Activated CD4-positive, alpha-beta T cell treated with anti-CD3 and anti-CD28 coated beads for 1 hour (primary cell): ENCODE measurements at places on chromosomes 7 and 10.

GRCh38 chr7:105678811-105679495 is 97.7 kb upstream of the EFCAB10 start:
- no peak for DNase-seq

DNA sequence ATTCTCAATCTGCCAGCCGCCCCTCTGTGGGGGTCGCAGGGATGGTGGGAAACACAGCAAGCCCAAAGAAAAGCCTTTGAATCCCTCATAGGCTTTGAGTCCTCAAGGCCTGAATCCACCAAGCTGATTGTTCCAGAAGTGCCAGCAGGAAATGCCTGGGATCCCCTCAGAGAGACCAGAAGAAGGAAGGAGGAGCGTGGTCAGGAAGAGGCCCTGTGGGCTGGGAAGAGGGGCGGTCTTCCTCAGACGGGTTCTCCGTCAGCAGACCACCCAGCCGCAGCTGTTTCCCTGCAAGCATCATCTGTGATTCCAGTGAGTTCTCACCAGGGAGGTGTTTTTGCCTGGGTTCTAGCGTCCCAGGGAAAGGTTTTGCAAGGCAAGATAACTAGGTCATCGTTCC is 190.0 kb upstream of the KLF6 start:
- DNase-seq, result no peak

DNA sequence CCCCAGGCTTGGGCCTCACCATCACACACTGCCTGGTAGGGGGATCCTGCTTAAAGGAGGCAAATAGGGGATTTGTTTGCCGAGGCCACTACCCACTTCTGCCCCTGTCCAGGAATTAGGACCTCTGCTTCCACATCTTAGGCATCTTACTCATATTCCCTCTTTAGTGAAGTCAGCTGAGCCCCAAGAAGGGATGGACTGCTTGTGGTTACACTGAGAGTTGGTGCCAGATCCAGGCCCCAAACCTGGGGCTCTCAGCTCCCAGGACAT is 1.6 kb upstream of the GPRIN2 start:
- no peak for DNase-seq

- DNase-seq, result no peak
Observed at GRCh38 chr7:8060241-8060640, 91.6 kb downstream of the GLCCI1 start.

GRCh38 chr10:3754727-3755439 is 30.1 kb downstream of the KLF6 start:
- DNase-seq, result no peak

GRCh38 chr7:107939573-107940489 is 48.8 kb downstream of the DLD start:
- DNase-seq, result no peak

GRCh38 chr10:49257154-49257553 is 41.8 kb upstream of the C10orf71 start:
- DNase-seq, result no peak

GRCh38 chr7:150766334-150766709 is 29.1 kb downstream of the GIMAP5 start:
- no peak for DNase-seq

DNA sequence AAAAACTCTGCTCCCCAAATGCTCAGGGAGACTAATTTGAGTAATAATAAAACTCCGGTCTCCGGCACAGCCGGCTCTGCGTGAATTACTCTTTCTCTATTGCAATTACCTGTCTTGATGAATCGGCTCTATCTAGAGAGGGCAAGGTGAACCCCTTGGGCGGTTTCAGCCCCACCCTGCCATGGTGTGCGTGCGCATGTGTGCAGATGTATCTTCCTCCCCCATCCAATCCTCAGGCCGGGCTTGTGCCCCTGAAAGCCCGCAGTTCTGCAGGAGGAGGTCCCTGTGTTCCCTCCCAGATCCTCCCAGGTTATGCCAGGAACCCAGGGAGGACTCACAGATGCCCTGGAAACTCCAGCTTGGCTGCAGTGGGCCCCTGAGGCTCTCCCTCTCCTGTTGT is 48.3 kb upstream of the MYL10 start:
- no peak for DNase-seq

- no peak for DNase-seq
Observed at GRCh38 chr10:61397175-61397986, 55.8 kb downstream of the TMEM26 start.

DNA sequence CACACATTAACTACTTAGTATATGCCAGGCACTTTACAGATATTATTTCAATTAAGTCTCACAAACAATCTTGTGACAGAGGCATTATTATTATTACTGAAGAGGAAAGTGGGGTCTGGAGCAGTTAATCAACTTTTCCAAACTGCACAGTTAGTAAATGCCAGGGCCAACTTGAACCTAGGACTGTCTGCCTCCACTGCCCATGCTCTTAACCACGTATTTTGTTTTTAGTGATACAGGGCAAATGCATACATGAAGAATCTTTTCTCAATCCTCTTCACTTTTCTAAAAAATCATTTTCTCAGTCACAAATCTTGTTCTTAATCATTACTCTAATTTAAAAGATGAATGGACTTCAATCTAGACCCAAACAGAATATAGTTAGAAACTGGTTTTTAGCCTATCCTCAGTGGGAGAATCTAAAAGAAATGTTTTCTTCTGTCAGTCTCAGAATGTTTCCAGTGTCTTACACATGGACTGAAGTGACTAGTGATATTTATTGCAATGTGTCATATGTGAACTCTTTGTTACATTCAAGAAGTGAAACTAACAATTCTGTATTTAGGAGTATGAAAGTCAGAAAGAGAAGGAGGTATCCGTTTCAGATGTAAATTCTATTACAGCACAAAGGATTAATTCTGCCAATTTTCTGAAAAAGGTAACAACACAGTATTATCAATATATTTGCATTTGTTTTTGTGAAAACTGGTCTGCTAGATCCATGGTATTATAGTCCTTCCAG is 55.5 kb upstream of the CCNJ start:
- DNase-seq, result no peak

GRCh38 chr7:100053215-100053614 is 3.6 kb downstream of the ZSCAN21 start:
- no peak for DNase-seq

- no peak for DNase-seq
Observed at GRCh38 chr10:19785366-19785765, 30.9 kb upstream of the PLXDC2 start.

- DNase-seq, result no peak
Observed at GRCh38 chr7:127765150-127765549, 113.2 kb downstream of the SND1 start.

- no peak for DNase-seq
Observed at GRCh38 chr10:19788075-19788686, 28.1 kb upstream of the PLXDC2 start.

- no peak for DNase-seq
Observed at GRCh38 chr7:19099924-19100323, 17.5 kb downstream of the TWIST1 start.

GRCh38 chr10:119416855-119417254 is 125.7 kb downstream of the RGS10 start:
- DNase-seq, result peak; percentile 53
